H9 (cell line): ENCODE measurements at places on chromosomes 3 and 15. TPM values are rescaled to one million over a fixed set of nuclear protein-coding genes. Genes with fewer than 3 reads are reported as not detected.

CPN2 gene
- total RNA-seq: not detected in 2 replicates

SLC24A5 gene
- not detected in 2 replicates for total RNA-seq

ECE2 gene
- not detected in 2 replicates for total RNA-seq

PLA2G4D gene
- 0.33 TPM in 1 of 2 replicates, not detected in the other for total RNA-seq

GTPBP8 gene
- 29.8 and 31.1 TPM in 2 replicates for total RNA-seq

MME gene
- 14.6 and 16.4 TPM in 2 replicates for total RNA-seq

GRCh38 chr3:46276497-46277099 is 34.3 kb downstream of the CCR3 start:
- H3K4me3 ChIP-seq: no peak overlapping the region
- H3K27me3 ChIP-seq: no peaks in the 10 kb centered on the region

GRCh38 chr3:54165865-54166264 is 43.5 kb downstream of the CACNA2D3 start:
- H3K27ac ChIP-seq: no peak overlapping the region
- H3K27me3 ChIP-seq: no peaks in the 10 kb centered on the region
- no peak overlapping the region for H3K4me3 ChIP-seq

- no peak overlapping the region for H3K27ac ChIP-seq
- H3K36me3 ChIP-seq: no peaks in the 10 kb centered on the region
- H3K27me3 ChIP-seq: no peaks in the 10 kb centered on the region
- H3K4me1 ChIP-seq: no peaks in the 10 kb centered on the region
Measured at GRCh38 chr3:170642882-170643601, 57.2 kb upstream of the SLC7A14 start.

- no peak for DNase-seq
- H3K27ac ChIP-seq: no peak overlapping the region
- no peaks in the 10 kb centered on the region for H3K4me1 ChIP-seq
Measured at GRCh38 chr3:145175626-145176025, 985.4 kb downstream of the PLOD2 start.

GRCh38 chr3:99468918-99469317 is 169.5 kb upstream of the COL8A1 start:
- no peak overlapping the region for H3K4me3 ChIP-seq
- H3K36me3 ChIP-seq: no peaks in the 10 kb centered on the region
- no peaks in the 10 kb centered on the region for H3K4me1 ChIP-seq
- DNase-seq: no peak

GRCh38 chr3:52633786-52634185 is 51.9 kb downstream of the PBRM1 start:
- no peak for DNase-seq
- H3K4me3 ChIP-seq: no peak overlapping the region
- peaks cover 1% of the 10 kb centered on the region; the same call in 1 of the 3 replicates for H3K36me3 ChIP-seq
- H3K27ac ChIP-seq: no peak overlapping the region
- no peaks in the 10 kb centered on the region for H3K27me3 ChIP-seq

- no peaks in the 10 kb centered on the region for H3K27me3 ChIP-seq
- H3K27ac ChIP-seq: no peak overlapping the region
- H3K4me1 ChIP-seq: no peaks in the 10 kb centered on the region
- no peak overlapping the region for H3K4me3 ChIP-seq
- no peak for DNase-seq
Measured at GRCh38 chr3:52350416-52350815, 34.3 kb downstream of the DNAH1 start.

GRCh38 chr3:72818092-72818773 is 30.0 kb downstream of the SHQ1 start:
- H3K27me3 ChIP-seq: no peaks in the 10 kb centered on the region
- no peak overlapping the region for H3K27ac ChIP-seq
- no peaks in the 10 kb centered on the region for H3K4me1 ChIP-seq
- no peak for DNase-seq
- H3K4me3 ChIP-seq: no peak overlapping the region

DNA sequence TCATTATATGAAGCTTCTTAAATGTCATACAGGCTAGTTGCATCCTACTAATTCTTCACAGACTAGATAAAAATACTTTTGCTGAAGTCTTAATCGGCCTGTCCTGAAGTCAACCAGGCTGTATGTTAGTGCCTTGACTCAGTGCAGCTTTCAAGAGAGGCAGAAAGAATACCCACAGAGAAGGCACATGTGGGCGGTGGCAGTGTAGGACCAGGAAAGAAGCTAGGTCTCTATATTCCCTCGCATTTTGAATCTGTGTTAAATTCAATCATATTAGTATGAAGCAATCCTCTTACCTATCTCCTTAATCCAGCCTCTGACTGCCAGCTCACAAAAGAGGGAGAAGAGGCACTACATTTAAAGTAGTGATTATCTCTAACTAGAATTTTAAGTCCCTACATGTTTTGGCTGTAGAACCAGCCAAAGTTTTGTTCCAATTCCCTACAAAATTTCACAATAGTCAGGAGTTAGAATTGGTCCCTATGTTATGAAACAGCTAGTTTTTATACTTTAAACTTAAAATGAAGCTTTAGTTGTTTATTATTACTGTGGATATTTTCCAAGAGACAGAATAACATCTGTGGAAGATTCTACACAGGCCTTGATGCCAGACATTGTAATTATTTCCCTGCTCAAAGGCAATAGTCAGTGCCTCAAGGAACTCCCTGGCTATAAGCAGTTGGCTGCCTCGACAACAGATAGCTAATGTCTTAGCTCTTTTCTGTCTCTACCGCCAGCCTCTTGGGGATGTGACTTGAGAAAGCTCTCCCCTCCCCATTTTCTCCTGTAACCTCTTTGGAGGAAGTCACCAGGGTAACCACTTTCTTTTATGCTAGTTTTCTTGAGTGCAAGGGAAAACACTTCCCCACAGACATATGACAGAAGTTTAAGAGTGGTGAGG is 31.9 kb downstream of the CRTC3 start:
- H3K36me3 ChIP-seq: no peaks in the 10 kb centered on the region
- H3K4me3 ChIP-seq: no peak overlapping the region
- no peak for DNase-seq
- H3K4me1 ChIP-seq: no peaks in the 10 kb centered on the region; the same call in 1 of the 2 replicates
- no peak overlapping the region for H3K27ac ChIP-seq
- no peaks in the 10 kb centered on the region for H3K27me3 ChIP-seq

GRCh38 chr3:149585401-149585726 is 72.5 kb downstream of the WWTR1 start:
- no peak for DNase-seq
- no peaks in the 10 kb centered on the region for H3K36me3 ChIP-seq
- no peak overlapping the region for H3K27ac ChIP-seq
- H3K4me1 ChIP-seq: peaks cover 5% of the 10 kb centered on the region; the same call in 1 of the 2 replicates
- H3K4me3 ChIP-seq: no peak overlapping the region

- DNase-seq: no peak
- no peak overlapping the region for H3K27ac ChIP-seq
- H3K27me3 ChIP-seq: no peaks in the 10 kb centered on the region
- H3K4me3 ChIP-seq: no peak overlapping the region
Measured at GRCh38 chr3:125110016-125110875, 54.4 kb upstream of the HEG1 start.

GRCh38 chr3:16130066-16130465 is 44.4 kb upstream of the GALNT15 start:
- no peak overlapping the region for H3K27ac ChIP-seq
- DNase-seq: no peak
- H3K36me3 ChIP-seq: no peaks in the 10 kb centered on the region
- H3K4me3 ChIP-seq: no peak overlapping the region
- no peaks in the 10 kb centered on the region for H3K27me3 ChIP-seq
- no peaks in the 10 kb centered on the region for H3K4me1 ChIP-seq

GRCh38 chr3:24929521-24929920 is 434.9 kb upstream of the THRB start:
- no peaks in the 10 kb centered on the region for H3K36me3 ChIP-seq
- no peak overlapping the region for H3K4me3 ChIP-seq
- no peak overlapping the region for H3K27ac ChIP-seq

DNA sequence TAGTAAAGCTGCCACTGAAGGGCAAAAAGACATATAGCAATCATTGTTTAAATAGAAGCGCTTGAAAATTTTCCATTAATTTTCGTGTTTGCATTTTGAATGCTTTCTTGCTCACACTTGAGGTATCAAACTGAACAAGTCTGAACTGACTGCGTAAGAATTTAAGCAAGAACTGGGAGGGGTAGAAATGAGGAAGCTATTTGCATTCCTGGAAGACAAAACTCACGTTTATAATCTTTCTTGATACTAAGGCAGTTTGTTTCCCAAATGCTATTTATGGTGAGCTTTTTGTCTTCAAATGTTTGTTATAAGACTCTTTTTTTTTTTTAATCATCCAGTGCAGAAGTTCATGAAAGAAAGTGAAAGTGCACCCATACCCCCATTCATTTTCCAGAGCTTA is 499.8 kb upstream of the TPRG1 start:
- H3K27me3 ChIP-seq: no peaks in the 10 kb centered on the region
- no peak overlapping the region for H3K27ac ChIP-seq

- no peak overlapping the region for H3K4me3 ChIP-seq
- no peaks in the 10 kb centered on the region for H3K4me1 ChIP-seq
- no peaks in the 10 kb centered on the region for H3K27me3 ChIP-seq
- no peak for DNase-seq
- no peaks in the 10 kb centered on the region; the same call in 1 of the 2 replicates for H3K36me3 ChIP-seq
Measured at GRCh38 chr3:40765884-40766283, 241.1 kb downstream of the ZNF621 start.

DNA sequence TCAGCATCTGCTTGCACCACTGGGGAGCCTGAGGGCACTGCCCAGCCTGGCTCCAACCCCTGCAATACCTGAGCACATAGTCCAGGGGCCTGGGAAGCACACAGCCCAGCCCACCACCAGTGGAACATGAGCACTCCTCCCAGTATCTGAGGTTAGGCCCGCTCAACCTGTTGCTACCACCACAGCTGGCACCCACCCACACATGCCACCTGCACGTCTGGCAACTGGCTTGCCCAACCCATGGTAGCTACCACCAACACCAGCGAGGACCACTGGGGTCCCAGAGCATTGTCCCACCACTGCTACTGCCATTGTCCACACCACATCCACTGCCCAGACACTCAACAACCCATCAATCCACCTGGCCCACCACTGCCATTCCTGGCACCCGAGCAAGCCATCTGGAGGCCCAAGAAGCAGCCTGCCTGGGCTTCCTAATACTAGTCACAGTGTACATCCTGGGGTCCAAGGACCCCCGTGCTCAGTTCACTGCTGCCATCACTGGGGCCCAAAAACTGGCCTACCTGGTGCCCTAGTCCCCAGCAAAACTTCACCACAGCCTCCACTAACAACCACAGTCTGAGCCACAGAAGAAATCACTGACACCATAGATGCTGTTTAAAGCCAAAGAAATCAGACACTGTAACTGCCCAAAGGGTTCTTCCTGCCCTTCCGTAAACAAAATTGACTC is 62.1 kb upstream of the TBC1D23 start:
- no peak overlapping the region for H3K4me3 ChIP-seq
- H3K36me3 ChIP-seq: peaks cover 2% of the 10 kb centered on the region; the same call in 1 of the 3 replicates
- no peak for DNase-seq

- H3K36me3 ChIP-seq: no peaks in the 10 kb centered on the region
- no peak for DNase-seq
- H3K27me3 ChIP-seq: no peaks in the 10 kb centered on the region; the same call in 1 of the 2 replicates
- no peak overlapping the region for H3K27ac ChIP-seq
Measured at GRCh38 chr15:57377478-57377847, 1.2 kb downstream of the CGNL1 start.

- peaks cover 61% of the 10 kb centered on the region for H3K36me3 ChIP-seq
- peak overlapping the region; percentile 99 for H3K4me3 ChIP-seq
- peak overlapping the region; percentile 75 for H3K27ac ChIP-seq
- DNase-seq: no peak
- no peaks in the 10 kb centered on the region for H3K27me3 ChIP-seq
Measured at GRCh38 chr3:9395570-9396300, 1.7 kb upstream of the SETD5 start.
